ENCODE measurements at places on chromosomes 5 and 9.

DNA sequence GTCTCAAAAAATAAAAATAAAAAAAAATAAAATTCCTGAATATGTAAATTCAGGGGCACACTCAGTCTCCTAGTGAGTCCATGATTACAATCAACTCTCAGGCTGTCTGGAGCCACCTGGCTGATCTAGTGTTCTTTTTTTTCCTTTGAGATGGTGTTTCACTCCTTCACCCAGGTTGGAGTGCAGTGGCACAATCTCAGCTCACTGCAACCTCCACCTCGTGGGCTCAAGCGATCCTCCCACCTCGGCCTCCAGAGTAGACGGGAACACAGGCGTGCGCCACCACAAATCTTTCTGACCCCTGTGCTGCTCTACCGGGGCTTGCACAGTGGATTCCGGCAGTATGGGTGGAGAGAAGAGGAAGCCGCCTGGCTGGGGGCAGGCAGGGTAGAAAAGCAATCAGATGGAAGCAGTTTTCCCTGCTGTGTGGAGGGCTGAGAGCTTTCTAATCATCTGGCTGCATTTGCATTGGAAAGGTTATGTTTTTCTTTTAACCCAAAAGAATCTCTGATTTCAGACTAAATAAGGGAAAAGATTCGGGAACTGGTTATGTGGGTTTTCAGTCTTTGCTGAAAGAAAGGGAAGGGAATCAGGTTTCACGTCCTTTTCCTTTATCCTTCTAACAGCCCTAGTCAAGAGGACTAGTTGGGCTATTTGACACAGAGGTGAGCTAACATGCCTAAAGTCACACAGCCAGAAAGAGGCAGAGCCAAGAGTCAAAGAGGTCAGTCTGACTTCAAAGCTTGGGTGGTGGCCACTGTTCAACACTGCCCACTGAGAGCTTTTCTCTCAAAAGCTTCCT is 26.3 kb upstream of the CORO2A start:
- H3K27ac ChIP-seq, result no peak overlapping the region
- no peak overlapping the region for H3K4me3 ChIP-seq
- DNase-seq, result no peak
- no peaks in the 10 kb centered on the region for H3K36me3 ChIP-seq
- H3K27me3 ChIP-seq, result no peaks in the 10 kb centered on the region
- H3K4me1 ChIP-seq, result peaks cover 20% of the 10 kb centered on the region

- no peak for DNase-seq
- no peaks in the 10 kb centered on the region for H3K27me3 ChIP-seq
- no peak overlapping the region for H3K4me3 ChIP-seq
- peaks cover 3% of the 10 kb centered on the region for H3K4me1 ChIP-seq
- H3K36me3 ChIP-seq, result no peaks in the 10 kb centered on the region
- no peak overlapping the region for H3K27ac ChIP-seq
Observed at GRCh38 chr9:89880161-89880560, 275.3 kb downstream of the GADD45G start.

DNA sequence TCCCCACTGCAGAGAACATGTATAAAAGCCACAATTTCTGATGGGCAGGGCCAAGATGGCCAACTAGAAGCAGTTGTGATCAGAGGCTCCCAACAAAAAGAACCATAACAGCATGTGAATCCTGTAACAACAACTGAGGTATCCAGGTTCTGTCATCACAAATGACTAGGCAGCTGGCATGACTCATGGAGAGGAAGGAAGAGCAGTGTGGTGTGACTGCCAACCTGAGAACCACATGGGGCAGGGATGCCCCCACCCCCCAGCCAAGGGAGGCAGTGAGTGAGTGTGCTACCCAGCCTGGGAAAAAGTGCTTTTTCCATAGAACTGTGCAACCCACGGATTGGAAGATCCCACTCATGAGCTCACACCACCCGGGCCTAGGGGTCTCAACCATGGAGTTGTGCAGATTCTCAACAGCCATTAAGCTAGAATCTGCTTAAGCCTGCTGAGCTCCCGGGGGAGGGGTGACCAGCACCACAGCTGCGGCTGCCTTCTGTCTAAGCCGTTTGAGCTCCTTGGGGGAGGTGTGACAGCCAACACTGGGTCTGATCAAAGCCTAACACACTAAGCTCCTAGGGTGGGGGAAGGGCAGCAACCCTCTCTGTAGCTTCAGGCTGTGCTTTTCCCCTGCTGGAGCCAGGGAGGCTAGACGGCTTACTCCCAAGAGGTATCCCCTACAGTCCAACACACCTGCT is 80.1 kb upstream of the DMAC1 start:
- DNase-seq, result peak; percentile 2
- H3K4me3 ChIP-seq, result no peak overlapping the region
- no peaks in the 10 kb centered on the region for H3K27me3 ChIP-seq
- peaks cover 9% of the 10 kb centered on the region for H3K36me3 ChIP-seq

- DNase-seq, result no peak
- H3K36me3 ChIP-seq, result peaks cover 4% of the 10 kb centered on the region
- no peak overlapping the region for H3K27ac ChIP-seq
- peaks cover 40% of the 10 kb centered on the region for H3K27me3 ChIP-seq
Observed at GRCh38 chr5:132752581-132753125, 5.4 kb downstream of the CCNI2 start.

- no peaks in the 10 kb centered on the region for H3K27me3 ChIP-seq
- no peak overlapping the region for H3K27ac ChIP-seq
- peaks cover 10% of the 10 kb centered on the region for H3K4me1 ChIP-seq
- H3K4me3 ChIP-seq, result no peak overlapping the region
- peaks cover 4% of the 10 kb centered on the region for H3K36me3 ChIP-seq
Observed at GRCh38 chr9:134177624-134178393, 13.4 kb upstream of the RNU6ATAC start.

- H3K27me3 ChIP-seq, result no peaks in the 10 kb centered on the region
- H3K4me1 ChIP-seq, result no peaks in the 10 kb centered on the region
Observed at GRCh38 chr9:1414711-1415131, 364.6 kb downstream of the DMRT2 start.

- no peaks in the 10 kb centered on the region for H3K27me3 ChIP-seq
- H3K27ac ChIP-seq, result no peak overlapping the region
- H3K4me1 ChIP-seq, result no peaks in the 10 kb centered on the region
- H3K36me3 ChIP-seq, result no peaks in the 10 kb centered on the region
- no peak for DNase-seq
Observed at GRCh38 chr9:6711403-6711802, 46.4 kb upstream of the KDM4C start.

DNA sequence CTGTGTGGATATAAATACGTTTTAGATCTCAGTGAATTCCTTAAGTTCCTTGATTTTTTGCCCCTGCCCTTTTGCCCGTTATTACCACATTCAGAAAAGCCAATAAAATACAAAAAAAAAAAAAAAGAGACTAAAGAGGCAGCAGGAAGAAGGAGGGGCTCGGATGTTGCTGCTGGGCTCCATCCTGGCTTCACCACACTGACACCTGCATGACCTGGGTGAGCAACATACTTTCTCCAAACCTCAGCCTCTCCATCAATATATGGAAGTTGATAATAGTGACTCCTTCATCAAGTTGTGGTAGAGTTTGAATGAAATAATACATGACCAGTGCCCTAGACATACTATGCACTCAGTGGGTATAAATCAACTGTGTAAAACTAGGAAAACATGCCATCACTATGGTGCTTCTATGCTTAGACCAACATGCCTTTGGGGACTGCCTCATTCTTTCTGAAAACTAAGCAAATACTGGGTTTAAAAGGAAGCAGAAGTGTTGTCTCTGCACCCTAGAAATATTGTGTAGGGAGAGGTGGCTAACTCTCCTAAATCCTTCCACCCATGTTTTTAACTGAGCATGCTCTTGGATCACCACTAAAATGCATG is 243.0 kb downstream of the PIK3R1 start:
- H3K27me3 ChIP-seq, result no peaks in the 10 kb centered on the region
- H3K27ac ChIP-seq, result no peak overlapping the region
- DNase-seq, result no peak
- H3K36me3 ChIP-seq, result peaks cover 2% of the 10 kb centered on the region
- no peak overlapping the region for H3K4me3 ChIP-seq
- peaks cover 16% of the 10 kb centered on the region for H3K4me1 ChIP-seq

GRCh38 chr5:169795338-169795737 is 158.3 kb downstream of the DOCK2 start:
- no peak overlapping the region for H3K4me3 ChIP-seq
- no peaks in the 10 kb centered on the region for H3K4me1 ChIP-seq
- peaks cover 8% of the 10 kb centered on the region for H3K27me3 ChIP-seq
- H3K36me3 ChIP-seq, result no peaks in the 10 kb centered on the region
- no peak overlapping the region for H3K27ac ChIP-seq
- no peak for DNase-seq

DNA sequence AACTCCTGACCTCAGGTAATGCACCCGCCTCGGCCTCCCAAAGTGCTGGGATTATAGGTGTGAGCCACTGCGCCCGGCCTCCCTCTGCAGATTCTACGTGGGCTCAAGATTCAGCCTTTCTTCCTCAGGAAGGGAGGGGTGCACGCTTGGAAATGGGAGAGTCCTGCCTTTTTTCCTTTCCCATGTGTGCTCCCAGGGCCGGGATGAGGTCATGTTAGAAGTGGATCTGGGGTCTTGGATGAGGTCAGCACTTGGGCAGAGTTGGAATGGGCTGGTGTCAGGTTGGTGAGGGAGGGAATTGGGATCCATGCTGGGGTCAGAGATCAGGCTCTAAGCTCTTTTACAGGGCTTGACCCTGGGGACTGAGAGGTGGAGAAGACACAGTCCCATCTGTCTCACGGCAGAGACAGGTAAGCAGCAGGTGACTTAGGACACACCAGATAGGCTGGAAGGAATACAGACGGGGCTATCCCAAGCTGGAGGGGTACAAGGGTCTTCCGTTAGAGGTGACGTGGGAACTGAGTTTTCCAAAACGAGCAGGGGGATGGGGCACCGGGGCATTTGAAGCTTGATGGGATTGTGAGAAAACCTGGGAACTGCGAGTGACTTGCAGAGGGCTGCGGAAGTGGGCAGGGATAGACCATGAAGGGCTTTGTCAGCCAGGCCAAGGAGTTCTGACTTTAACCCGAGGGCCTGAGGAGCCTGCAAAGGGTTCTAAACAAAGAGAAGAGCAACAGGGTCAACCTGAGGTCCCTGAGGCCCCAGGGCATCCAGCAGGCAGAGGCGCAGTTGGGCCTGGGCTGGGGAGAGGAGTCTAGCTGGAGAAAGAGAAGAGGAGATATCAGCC is 1.8 kb upstream of the AQP7 start:
- peak overlapping the region; percentile 95 for H3K27ac ChIP-seq
- peak overlapping the region; percentile 28 for H3K4me3 ChIP-seq
- H3K27me3 ChIP-seq, result no peaks in the 10 kb centered on the region
- peak; percentile 44 for DNase-seq
- H3K36me3 ChIP-seq, result no peaks in the 10 kb centered on the region

DNA sequence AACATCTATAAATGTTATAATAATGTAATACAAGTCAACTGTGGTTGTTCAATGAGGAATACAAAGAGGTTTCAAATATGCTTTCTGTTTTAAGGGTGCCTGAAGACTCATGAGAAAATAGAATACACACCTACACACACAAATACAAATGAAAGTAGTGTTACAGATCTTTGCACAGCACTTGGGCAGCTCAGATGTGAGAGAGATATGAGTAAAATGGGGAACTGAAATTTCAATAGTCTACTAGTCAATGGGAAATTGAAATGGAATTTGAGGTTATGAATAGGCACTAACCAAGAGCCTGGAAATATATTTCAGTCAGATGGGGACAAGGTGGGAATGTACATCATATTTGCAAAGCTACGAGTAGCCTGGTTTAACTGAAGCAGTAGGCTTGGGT is 96.6 kb downstream of the ISL1 start:
- no peaks in the 10 kb centered on the region for H3K4me1 ChIP-seq
- H3K4me3 ChIP-seq, result no peak overlapping the region
- H3K27me3 ChIP-seq, result peaks cover 2% of the 10 kb centered on the region
- DNase-seq, result no peak
- no peak overlapping the region for H3K27ac ChIP-seq
- no peaks in the 10 kb centered on the region for H3K36me3 ChIP-seq

- no peak overlapping the region for H3K4me3 ChIP-seq
- no peaks in the 10 kb centered on the region for H3K36me3 ChIP-seq
- no peak overlapping the region for H3K27ac ChIP-seq
- no peak for DNase-seq
Observed at GRCh38 chr5:58921159-58921558, 338.3 kb downstream of the RAB3C start.

- no peak overlapping the region for H3K4me3 ChIP-seq
- no peaks in the 10 kb centered on the region for H3K36me3 ChIP-seq
- H3K27me3 ChIP-seq, result no peaks in the 10 kb centered on the region
- H3K27ac ChIP-seq, result peak overlapping the region; percentile 90
Observed at GRCh38 chr5:106086352-106086751, 1584.4 kb downstream of the EFNA5 start.

- no peak for DNase-seq
- no peaks in the 10 kb centered on the region for H3K36me3 ChIP-seq
- H3K27ac ChIP-seq, result no peak overlapping the region
- peaks cover 6% of the 10 kb centered on the region for H3K27me3 ChIP-seq
- H3K4me3 ChIP-seq, result no peak overlapping the region
Observed at GRCh38 chr9:97059626-97060025, 20.7 kb upstream of the CTSV start.

DNA sequence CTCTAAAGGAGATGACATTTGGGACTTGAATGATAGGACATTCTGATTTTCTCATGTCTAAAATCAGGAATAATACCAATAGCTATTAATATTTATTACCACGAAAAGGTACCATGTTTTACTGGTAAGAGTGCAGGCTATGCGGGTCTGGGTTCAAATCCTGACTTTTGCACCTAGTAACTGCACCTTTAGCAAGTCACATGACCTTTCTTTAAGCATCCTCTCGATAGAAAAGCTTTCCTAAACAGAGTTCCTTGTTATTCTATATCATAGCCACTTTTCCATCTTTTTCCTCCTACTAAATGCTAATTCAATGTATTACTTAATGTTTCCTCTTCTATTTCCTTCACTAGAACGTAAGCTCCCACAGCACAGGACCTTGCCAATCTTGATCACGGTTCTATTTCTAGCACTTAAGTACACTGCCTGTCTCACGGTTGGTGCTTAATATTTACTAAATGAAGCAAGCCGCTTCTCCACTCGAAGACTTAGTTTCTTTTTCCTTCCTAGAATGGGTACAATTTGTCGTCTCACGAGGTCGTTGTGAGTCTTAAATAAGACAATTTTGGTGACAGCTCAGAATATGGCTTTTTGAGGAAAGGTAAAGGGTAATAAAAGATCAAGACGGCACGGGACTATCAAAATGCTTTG is 816 bp downstream of the RBM18 start:
- H3K36me3 ChIP-seq, result no peaks in the 10 kb centered on the region
- H3K27me3 ChIP-seq, result no peaks in the 10 kb centered on the region
- H3K4me1 ChIP-seq, result peaks cover 50% of the 10 kb centered on the region
- peak overlapping the region; percentile 97 for H3K4me3 ChIP-seq
- no peak for DNase-seq

DNA sequence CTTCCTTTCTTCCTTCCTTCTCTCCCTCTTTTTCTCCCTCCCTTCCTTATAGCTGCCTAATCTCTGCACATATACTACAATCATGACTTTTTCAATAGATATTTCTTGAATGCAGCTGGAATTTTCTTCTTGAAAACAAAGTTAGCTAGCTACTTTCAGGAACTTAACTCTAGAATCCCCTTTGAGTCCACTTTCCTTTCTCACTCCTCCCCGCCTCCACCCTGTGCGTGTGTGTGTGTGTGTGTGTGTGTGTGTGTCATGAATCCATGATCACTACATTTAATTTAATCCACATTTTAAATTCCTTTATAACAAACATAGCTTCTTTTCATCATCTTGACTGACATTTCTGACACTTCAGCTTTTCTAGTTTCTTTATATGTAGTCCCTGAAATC is 167.5 kb upstream of the KLF9 start:
- H3K36me3 ChIP-seq, result no peaks in the 10 kb centered on the region
- no peaks in the 10 kb centered on the region for H3K4me1 ChIP-seq
- H3K27ac ChIP-seq, result no peak overlapping the region
- H3K27me3 ChIP-seq, result peaks cover under 1% of the 10 kb centered on the region
